Mammary microvascular endothelial cell (primary cell): ENCODE measurements at places on chromosomes 2 and 18. TPM values are rescaled to one million over a fixed set of nuclear protein-coding genes. Genes with fewer than 3 reads are reported as not detected.

CFAP65 gene
- not detected in 2 replicates for total RNA-seq

NEB gene
- total RNA-seq: 0.20 and 0.30 TPM in 2 replicates

CIB4 gene
- total RNA-seq: not detected in 2 replicates

CXCR2 gene
- not detected in 2 replicates for total RNA-seq

ASTL gene
- not detected in 2 replicates for total RNA-seq

SAG gene
- total RNA-seq: not detected in 2 replicates

SLC9A2 gene
- 0.05 and 0.07 TPM in 2 replicates for total RNA-seq

ADGRF3 gene
- 0.05 and 0.20 TPM in 2 replicates for total RNA-seq

LAPTM4A gene
- 86.7 and 102 TPM in 2 replicates for total RNA-seq

MATN3 gene
- total RNA-seq: 4.0 and 4.1 TPM in 2 replicates

INPP5D gene
- total RNA-seq: 15.8 and 17.5 TPM in 2 replicates

RAPGEF4 gene
- total RNA-seq: 7.2 and 12.8 TPM in 2 replicates

CNDP1 gene
- total RNA-seq: not detected in 2 replicates

BOLL gene
- total RNA-seq: not detected in 2 replicates

RAD51AP2 gene
- total RNA-seq: not detected in 2 replicates

GPR148 gene
- total RNA-seq: not detected in 2 replicates

CPSF3 gene
- total RNA-seq: 37.7 and 48.1 TPM in 2 replicates

TOGARAM2 gene
- not detected in 2 replicates for total RNA-seq

GALR1 gene
- not detected in 2 replicates for total RNA-seq

CHN1 gene
- total RNA-seq: 17.4 and 25.6 TPM in 2 replicates

STARD6 gene
- total RNA-seq: not detected in 2 replicates

POTEC gene
- not detected in 2 replicates for total RNA-seq

ANKRD62 gene
- total RNA-seq: not detected in 2 replicates

TRIM54 gene
- total RNA-seq: 0.49 TPM in 1 of 2 replicates, not detected in the other

SNRPD1 gene
- total RNA-seq: 17.9 and 18.3 TPM in 2 replicates

IL36B gene
- not detected in 2 replicates for total RNA-seq

OXER1 gene
- not detected in 2 replicates for total RNA-seq

ASB18 gene
- not detected in 2 replicates for total RNA-seq

ZNF385B gene
- not detected in 2 replicates for total RNA-seq

TMEM200C gene
- not detected in 2 replicates for total RNA-seq

SMPD4 gene
- 56.7 and 61.7 TPM in 2 replicates for total RNA-seq

LOXHD1 gene
- not detected in 2 replicates for total RNA-seq

GNLY gene
- not detected in 2 replicates for total RNA-seq

CXCR4 gene
- total RNA-seq: 17.1 and 17.2 TPM in 2 replicates

CCT7 gene
- 488 and 490 TPM in 2 replicates for total RNA-seq

TAF4B gene
- total RNA-seq: 4.3 and 5.5 TPM in 2 replicates

TPO gene
- total RNA-seq: not detected in 2 replicates

DQX1 gene
- not detected in 2 replicates for total RNA-seq

INO80C gene
- total RNA-seq: 13.8 and 14.9 TPM in 2 replicates

ADCY3 gene
- 27.0 and 34.0 TPM in 2 replicates for total RNA-seq

ABCG8 gene
- total RNA-seq: not detected in 2 replicates

IL37 gene
- not detected in 2 replicates for total RNA-seq

CCL20 gene
- total RNA-seq: 4.6 and 6.5 TPM in 2 replicates

PRKAG3 gene
- not detected in 2 replicates for total RNA-seq

ASB1 gene
- total RNA-seq: 6.9 and 12.8 TPM in 2 replicates

GCG gene
- not detected in 2 replicates for total RNA-seq

ABCG5 gene
- total RNA-seq: not detected in 2 replicates

UNC80 gene
- 0.07 TPM in 1 of 2 replicates, not detected in the other for total RNA-seq

DSG2 gene
- total RNA-seq: 1.3 and 3.1 TPM in 2 replicates

GPR45 gene
- total RNA-seq: not detected in 2 replicates

TMEM214 gene
- total RNA-seq: 20.1 and 26.9 TPM in 2 replicates

SPDYA gene
- 0.05 TPM in 1 of 2 replicates, not detected in the other for total RNA-seq
